Stimulated activated CD8-positive, alpha-beta memory T cell treated with anti-CD3 and anti-CD28 coated beads, Interleukin-7, amount 100 ng/mL, for 48 hours (primary cell): ENCODE measurements at places on chromosomes 6 and 20.
A peak's percentile ranks its signal among the peaks of the same experiment; 100 is the strongest.

- DNase-seq = no peak
Measured at GRCh38 chr20:32213870-32214269, 6.2 kb downstream of the POFUT1 start.

- DNase-seq = no peak
Measured at GRCh38 chr6:136751522-136751956, 40.7 kb downstream of the MAP3K5 start.

DNA sequence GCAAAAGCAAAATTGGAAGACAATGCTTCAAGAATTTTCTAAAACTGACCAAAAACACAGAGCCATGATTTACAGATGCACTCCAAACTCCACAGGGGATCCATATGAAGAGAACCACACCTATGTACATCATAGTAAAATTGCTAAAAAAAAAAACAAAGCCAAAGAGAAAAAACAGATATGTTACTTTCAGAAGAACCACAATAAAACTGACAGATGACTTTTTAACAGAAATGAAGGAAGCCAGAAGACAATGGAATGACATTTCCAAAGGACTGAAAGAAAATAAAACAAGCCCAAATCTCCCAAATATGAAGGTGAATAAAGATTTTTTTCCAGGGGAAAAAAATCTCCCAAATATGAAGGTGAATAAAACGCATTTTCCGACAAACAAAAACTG lies 17.5 kb downstream of the TRERF1 start:
- DNase-seq = no peak

DNA sequence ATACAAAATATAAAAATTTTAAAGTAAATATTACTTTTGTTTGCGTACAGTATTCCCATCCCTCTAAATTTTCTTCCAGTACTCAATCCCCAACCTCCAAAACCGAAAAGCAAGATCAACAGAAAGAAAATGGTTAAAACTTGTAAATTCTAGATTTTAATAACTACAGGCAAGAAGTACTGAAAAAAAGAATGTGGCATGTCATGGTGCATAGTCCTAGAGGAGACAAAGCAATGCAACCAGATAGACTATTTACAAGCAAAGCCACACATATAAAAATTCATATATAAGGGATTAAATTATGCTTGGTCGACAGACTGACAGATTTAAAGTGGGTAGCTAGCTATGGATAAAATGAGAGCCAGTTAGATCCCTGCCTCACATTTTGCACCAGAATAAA lies 56.5 kb upstream of the HFE start:
- no peak for DNase-seq

- DNase-seq = no peak
Measured at GRCh38 chr6:5566718-5567117, 305.4 kb downstream of the FARS2 start.

DNA sequence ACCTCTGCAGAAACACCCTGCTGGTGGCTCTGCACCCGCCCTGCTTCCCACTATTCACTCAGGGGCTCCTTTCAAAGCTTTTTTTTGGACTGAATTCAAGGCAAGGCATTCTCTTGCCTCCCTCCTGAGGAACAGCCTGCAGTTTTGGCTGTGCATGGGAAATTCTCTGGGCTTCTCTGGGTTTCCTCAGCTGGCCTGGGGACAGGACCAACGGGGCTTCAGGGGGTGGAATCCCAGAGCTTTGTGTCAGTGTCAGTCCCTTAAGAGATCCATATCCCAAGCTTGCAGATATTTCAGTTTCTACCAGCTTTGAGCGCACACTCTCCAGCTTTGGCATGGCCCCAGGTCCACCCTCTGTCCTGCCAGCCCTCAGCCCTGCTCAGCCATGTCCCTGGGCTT lies 2.0 kb downstream of the SCRT2 start:
- DNase-seq = no peak

DNA sequence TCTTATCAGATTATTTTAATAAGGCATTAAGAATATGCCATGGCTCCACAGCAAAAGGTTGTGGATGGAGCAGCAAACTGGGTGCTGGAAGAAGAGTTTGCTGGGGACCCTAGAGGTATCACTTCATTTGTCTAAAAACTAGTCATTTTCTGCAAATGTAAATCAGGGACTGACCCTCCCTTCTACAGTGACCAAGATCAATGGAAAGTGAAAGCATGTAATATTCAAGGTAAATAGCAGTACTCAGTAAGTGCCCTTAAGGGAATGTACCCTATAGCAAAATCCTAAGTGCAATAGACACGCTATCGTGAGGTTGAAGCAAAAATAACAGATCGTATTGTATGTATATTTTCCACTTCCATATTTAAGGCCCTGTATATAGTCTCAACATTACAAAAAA lies 38.7 kb downstream of the TRDN start:
- DNase-seq = no peak

DNA sequence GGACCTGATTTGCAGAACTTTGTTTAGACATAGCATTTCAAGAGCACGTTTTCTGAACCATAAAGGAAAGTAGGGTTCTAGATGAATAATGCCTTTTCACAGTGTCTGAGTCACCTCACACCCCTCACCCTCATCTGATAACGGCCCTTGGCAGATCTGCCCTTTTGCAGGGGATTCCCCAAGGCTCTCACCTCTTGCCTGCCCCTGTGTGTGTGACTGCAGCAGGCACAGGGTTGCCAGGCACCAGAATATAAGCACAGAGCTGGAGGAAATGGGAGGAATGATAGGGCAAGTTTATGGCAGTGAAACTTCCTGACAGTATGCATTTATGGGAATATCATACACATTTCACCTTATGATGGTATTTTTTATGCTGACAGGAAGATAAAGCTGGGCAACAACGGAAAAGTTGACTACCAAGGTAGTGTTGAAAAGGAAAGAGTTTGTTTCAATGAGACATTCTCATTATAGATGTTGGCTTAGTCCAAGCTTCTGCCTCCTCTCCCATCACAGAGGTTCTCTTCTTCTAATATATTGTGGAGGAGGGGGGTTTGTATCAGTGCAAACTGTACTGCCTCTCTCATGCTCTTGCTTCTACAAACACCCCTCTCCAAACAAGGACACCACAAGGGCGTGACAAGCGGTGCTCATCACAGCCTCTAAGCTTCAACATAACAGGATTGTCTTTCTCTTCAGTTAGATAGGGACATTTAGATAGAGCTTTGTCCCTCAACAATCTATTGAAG lies 101.5 kb upstream of the BACH2 start:
- DNase-seq = peak; percentile 94

DNA sequence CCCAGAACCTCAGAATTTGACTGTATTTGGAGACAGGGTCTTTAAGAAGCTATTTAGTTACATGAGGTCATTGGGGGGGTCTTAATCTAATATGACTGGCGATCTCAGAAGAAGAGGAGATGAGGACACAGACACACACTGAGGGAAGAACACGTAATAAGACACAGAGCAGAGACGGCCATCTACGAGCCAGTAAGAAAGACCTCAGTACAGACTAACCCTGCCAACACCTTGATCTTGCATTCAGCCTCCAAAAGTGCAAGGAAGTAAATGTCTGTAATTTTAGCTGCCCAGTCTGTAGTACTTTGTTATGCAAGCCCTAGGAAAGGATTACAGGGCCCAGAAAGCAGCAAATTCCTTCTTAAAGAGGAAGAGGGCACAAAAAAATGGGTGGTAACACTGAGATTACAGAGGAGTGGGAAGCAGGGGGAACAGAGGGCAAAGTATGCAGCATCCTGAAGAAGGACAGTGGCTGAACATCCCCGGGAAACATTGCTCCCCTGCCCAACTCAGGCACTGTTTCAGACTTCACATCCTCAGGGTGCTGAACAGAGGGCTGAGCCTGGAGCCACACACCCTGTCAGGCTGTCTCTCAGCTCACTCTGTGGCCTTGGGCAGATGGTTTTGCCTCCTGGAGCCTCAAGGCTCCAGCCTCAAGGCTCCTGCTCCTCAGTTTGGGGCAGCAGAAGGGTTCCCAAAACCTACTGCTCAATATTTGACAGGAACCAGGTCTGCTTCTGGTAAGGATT lies 27.9 kb upstream of the SIRPG start:
- no peak for DNase-seq

DNA sequence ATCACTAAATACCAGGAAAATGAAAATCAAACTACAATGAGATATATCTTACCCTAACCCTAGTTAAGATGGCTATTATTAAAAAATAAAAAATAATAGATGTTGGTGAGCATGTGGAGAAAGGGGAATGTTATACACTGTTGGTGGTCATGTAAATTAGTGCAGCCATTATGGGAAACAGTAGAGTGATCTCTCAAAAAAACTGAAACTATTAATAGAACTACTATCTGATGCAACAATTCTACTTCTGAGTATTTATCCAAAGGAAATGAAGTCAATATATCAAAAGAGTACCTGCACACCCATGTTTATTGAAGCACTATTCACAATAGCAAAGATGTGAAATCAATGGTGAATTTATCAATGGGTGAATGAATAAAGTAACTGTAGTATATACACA lies 48.6 kb downstream of the HLA-A start:
- no peak for DNase-seq

DNA sequence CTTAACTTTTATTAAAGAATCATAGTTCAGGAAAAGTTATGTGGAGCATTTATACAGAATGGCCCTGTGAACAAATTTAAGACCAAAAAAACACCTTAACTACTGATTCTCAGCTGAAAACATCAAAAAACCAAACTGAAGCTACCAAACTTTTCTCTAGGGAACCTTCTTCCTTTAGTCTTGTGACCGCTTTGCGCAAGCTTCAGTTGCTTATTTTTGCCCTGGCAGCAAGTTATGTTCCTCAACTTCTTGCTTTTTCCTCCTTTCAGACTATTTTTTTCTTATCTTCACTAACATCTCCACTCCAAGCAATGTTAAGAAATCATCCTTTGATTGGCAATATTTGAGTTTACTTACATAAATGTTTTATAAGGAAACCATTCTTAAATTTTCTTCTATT lies 100.1 kb downstream of the MYB start:
- DNase-seq = no peak

DNA sequence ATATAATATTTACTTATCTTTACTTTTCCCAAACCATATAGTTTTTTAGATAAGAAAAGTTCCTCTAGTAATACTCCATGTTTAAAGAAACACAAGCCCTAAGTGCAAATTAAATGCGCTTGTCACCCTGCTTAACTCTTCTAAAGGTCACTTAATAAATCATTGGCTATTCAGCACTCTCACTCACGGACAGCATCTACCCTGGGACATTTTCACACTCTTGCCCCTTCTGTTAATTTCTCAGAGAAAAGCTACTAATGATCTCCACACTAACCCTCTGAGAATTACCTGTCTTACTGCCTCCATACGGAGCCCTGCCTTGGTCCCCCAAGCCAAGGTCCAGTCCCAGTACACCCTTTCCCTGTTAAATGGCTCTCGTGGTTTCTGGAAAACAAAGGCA lies 102.2 kb downstream of the NRN1 start:
- DNase-seq = no peak

DNA sequence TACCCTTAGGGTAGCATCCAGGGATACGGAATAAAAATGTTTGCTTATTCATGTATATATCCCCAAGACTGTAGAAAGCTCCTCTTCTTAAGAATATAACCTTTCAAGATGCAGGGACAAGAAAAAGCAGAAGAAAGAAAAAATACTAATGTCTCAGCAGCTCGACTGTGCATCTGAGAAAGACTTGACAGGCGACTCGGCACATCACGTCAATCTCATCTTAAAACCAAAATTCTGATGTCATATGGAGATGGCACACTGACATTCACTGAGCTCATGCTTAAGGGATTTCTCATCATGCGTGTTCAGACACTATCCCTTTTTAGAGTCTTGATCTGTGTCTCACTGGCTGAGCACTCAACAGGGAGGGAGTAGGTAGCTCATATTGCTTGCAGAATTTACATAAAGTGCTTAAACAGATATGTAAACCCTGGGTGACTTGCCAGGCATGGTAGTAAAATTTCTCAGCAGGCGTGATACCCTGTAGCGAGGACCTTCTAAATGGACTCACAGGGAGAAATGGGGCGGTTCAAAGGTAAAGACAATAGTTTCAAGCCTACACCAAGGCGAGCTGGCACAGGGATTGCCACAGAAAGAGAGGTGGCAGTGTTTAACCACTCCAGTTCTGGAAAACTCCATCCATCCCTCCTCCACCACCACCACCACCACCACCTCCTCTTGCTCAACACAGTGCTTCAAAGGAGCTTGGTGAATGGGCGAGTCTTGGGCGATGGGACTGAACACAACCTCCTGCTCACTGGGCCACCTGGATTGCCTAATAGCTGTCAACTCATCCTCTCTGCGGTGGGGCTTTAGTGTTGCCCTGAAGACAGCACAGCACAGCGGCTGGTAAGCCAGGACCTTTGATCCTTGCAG lies 330.5 kb downstream of the TFAP2A start:
- DNase-seq = no peak
